Stimulated activated CD8-positive, alpha-beta memory T cell treated with anti-CD3 and anti-CD28 coated beads, Interleukin-2, amount 100 ng/mL, for 48 hours (primary cell): ENCODE measurements at places on chromosomes 12 and 14.

DNA sequence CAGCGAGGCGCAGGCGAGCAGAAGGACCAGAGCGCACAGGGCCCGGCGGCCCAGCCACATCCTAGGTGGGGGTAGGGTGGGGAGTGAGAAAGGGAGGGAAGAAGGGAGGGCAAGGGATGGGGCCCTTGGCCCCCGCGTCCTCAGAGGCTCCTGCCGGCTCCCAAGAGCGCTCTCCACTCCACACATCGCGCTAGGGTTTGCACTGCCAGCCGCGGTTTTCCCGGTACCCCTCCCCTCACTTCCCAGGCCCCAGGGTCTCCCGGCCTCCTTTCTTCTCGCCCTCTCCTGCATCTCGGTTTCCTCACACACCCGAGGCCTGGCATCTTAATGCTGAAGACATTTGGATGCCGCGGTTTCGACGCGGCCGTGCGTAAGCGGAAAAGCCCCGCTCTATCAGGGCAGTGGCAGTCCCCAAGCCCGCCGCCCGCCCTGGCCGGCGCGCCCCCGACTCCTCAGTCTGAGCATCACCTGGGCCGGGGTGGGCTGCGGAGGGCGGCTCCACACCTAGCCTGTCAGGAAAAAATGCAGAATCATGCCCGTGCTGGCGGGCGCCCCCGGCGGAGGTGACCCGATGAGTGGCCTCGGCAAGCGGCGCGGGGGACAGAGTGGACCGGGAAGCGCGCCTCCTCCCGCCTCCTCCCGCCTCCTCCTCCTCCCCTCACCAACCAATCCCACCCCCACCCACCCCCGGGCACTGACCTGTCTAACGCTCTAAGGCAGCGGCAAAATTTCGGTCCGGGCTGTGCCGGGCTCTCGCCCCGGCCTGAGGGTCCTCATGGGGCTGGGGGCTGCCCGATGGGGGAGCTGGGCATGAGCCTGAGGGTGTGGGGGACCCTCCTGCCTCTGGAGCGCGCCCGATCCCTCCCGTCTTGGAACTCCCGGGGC is 686 bp downstream of the B4GALNT1 start:
- no peak for DNase-seq

DNA sequence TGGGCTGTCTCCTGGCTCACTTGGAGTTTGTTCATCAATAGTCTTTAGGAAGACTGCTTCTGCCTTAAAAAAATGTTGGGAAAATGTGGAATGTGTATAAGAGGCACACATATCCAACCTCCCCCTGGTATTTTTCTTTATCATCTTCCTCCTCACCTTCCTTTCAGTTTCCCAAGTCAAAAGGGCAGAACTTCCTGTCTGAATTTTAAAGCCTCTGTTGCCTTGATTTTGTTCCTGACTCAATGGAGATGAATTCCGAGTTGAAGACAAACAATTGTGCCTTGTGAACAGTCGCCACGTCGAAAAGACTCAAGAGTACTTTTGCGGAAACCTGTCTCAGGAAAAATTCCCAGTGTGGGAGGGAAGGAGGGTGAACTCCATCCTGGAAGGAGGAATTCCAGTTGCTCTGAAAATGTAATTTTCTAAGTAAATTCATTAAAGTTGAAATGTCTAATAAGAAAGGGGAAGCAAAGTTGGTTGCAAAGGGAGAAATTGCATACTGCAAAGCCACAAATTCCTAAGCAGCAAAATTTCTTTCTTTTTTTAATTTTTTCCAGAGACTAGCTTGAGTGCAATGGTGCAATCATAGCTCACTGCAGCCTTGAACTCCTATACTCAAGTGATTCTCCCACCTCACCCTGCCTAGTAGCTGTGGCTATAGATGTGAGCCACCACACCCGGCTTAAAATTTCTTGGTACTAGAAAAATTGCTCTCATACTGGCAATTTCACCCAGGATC is 50.2 kb upstream of the ELK3 start:
- no peak for DNase-seq

GRCh38 chr14:78767436-78767835 is 597.3 kb downstream of the NRXN3 start:
- DNase-seq: no peak

DNA sequence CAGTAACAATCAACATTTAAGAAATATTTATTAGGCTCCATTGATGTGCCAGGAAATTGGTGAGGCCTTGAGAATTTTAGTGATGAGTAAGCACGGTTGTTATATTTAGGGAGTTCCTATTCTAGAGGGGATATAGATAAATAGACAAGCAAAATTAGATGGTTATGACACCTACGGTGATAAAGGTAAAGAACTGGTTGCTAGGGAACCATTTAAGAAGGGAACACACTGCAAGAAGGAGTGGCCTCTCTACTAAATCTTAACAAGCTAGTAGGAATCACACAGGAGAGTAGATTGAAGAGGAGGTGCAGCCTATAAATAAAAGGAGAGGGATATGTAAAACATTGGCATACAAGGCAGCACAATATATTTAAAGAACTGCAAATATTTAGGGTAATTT is 155.2 kb downstream of the LRIG3 start:
- DNase-seq: no peak

- DNase-seq: no peak
These were observed 512.6 kb downstream of the RERGL start for GRCh38 chr12:17577405-17577804.

DNA sequence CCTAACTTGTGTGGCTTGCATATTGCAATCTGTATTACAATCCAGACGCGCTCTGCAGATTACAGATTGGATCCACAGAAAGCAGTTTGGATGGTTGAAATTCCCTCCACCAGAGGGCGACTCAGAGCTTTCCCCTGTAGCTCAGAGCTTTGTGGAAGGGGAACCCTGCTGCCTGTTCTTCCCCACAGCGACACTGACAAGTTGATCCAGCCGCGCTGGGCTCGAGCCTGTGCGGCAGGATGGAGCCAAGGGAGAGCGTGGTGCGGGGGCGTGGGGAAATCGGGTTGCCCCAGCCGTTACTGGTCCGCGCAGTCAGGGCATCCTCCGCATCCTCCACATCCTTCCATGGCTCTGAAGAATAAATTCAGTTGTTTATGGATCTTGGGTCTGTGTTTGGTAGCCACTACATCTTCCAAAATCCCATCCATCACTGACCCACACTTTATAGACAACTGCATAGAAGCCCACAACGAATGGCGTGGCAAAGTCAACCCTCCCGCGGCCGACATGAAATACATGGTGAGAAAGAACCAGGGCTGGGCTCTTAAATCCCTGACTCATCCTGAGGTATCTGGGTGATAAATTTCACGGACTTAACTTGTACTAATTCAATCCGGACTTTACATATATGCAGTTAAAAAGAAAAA is at the start of gene GLIPR1L1:
Gene GLIPR1L1, plus strand, starts transcription at position 287 of the 647 bp plus-strand sequence. Its CDS starts 59 bp downstream, at position 346.
- DNase-seq: peak; percentile 59

DNA sequence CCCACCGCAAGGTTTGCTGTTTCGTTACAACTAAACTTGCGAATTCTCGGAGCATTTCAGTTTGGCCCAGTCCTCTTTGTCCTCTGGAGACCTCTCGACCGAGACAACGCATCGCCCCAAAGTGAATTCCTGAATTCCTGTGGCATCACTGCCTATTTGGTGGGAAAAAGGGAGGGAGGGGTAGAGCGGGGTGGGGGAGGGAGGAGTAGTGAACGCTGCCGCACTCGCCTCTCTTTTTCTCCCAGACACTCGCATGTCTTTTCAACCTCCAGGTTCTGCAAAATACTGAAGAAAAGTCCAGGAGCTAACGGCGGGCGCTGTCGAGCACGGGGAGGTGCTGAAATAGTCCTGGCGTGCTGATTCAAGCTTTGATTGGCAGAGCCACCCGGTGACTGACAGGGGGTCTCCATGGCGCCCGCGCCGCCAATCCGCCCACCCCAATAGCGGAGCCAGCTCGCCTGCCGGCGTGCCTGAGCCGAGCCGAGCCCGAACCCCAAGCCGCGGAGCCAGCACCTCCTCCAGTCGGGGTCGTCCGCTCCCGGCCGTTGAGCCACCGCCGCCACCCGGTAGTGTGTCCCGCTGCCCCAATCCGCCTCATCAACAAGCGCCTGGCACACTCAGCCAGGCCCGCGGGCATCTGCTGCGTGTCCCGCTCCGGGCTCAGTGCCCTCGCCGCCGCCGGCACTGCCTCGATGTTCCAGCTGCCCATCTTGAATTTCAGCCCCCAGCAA is at the start of gene SIX6:
Gene SIX6, plus strand, starts transcription at position 440 of the 731 bp plus-strand sequence. Its CDS starts 253 bp downstream, at position 693.
- no peak for DNase-seq

GRCh38 chr14:76348898-76349297 is 27.0 kb upstream of the ESRRB start:
- no peak for DNase-seq

DNA sequence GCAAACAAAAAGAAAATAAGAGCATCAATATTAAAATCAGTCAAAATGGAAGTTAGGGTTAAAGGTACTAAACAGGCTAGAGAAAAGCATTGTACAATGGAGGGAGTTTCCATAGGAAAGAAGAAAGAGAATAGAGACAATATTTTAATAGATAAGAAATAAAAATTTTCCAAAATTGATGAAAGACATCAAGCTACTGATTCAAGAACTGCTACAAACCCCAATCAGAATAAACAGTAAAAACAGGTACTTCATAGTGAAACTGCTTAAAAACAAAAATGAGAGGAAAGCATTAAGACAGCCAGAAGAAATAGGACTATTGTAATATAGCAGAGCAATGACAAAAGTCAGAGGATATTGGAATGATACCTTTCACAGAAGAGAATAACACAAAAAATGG is 413.4 kb downstream of the NELL2 start:
- DNase-seq: no peak

DNA sequence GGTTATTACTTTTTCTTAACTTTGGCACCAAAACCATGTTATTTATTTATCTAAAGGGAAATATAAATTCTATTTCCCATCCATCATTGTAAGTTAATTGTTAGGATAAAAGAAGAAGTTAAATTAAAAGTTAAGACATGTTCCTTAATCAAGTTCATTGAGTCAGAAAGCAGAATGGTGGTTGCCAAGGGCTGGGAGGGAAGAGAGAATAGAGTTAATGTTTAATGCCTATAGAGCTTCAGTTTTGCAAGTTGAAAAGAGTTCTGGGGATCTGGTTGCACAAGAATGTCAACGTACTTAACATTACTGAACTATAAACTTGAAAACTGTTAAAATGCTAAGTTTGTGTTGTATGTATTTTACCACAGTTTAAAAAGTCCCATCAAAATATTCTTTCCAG is 63.2 kb upstream of the NR2C1 start:
- DNase-seq: no peak

- no peak for DNase-seq
These were observed 8.3 kb downstream of the TTC6 start for GRCh38 chr14:37603688-37604251.

- no peak for DNase-seq
These were observed 806 bp downstream of the LTBR start for GRCh38 chr12:6384499-6385436.

GRCh38 chr12:13032164-13032563 is 12.0 kb upstream of the FAM234B start:
- no peak for DNase-seq

DNA sequence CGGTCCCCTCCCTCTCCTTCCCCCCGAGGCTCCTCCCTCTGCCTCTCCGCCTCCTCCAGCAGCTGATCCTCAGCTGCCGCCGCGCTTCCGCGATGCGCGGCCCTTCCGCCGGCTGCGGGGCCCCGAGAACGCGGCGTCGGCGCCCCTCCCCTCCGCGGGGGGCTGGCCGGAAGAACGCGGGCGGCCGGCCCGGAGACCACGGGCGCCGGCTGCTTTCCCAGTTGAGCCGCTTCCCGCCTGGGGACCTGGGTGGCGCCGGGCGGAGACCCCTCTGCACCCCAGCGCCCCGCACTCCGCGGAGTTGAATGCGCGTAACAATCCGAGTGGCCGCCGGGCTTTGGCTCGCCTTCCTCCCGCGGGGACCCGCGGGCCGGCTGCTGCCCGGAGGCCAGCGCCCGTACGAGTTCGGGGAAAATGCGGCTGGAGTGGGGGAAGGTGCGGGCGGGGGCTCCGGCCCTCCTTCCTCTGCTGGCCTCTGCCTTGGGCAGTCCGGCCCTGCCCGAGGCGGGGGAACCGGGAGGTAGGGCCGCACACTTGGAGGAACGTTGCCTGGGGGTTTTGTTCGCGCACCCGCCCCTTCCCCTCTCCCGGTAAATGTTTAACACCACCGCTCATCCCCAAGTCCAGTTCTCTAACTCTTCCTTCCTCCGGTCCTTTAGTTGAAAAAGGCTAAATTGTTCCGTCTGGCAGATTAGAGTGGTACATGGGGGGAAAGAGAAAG is 393 bp upstream of the DCAF5 start:
- no peak for DNase-seq

GRCh38 chr12:99039367-99040120 is 394.5 kb downstream of the APAF1 start:
- DNase-seq: no peak

- DNase-seq: no peak
These were observed 1.9 kb downstream of the MED21 start for GRCh38 chr12:27024291-27024690.

DNA sequence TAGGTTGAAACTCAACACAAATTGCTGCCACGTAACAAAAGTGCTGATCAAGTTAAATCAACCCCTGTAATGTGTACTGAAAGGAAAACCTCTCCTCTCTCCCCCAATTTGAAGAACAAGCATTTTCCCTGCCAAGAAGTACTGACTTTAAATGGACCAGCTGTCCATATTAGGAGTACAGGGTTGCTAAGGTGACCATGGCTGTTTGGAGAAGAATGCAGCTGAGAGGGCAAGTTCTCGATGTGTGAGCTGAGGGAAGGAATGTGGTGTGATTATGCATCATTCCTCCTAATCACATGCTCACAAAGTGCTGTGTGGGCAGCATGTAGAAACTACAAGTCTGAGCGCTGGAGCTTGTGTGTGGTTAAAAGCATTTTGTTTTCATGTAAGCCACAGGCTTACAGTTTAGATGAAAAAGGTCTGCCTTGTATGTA is 50.9 kb upstream of the CCT2 start:
- DNase-seq: peak; percentile 2

DNA sequence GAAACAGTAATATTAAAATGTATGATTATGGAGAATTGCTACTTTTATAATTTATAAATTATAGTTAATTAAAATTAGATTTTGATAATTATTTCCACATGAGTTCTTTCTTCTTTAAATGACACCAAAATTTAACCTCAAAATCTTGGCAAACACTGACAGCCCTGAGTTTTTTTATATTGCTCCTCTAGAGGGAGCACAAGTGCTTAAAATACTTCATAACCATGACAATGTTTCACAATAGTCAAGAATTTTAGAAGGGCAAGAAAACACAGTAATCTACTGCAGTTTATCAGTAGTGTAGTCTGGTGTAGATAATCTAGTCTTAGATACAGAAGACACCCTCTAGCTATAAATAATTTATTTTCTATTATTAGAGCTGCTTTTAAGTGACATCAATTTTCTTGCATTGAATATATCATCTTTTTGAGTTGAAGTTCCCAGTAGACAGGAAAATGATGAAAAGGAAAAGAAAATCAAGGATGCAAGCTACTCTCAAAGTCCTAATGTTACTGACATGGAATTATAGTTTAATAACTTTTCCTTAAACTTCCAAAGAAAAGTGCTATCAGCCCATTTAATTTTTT is 14.3 kb upstream of the PTGER2 start:
- DNase-seq: no peak

- DNase-seq: no peak
These were observed 90.3 kb downstream of the DDHD1 start for GRCh38 chr14:53062856-53063255.
